Activated naive CD4-positive, alpha-beta T cell treated with anti-CD3 and anti-CD28 coated beads, Interleukin-2, amount 50 U/mL, for 72 hours (primary cell): ENCODE measurements at places on chromosomes 2 and 18. TPM values are rescaled to one million over a fixed set of nuclear protein-coding genes. Genes with fewer than 3 reads are reported as not detected.

Gene ANKRD62
- not detected for total RNA-seq

Gene ADRA2B
- 0.61 TPM for total RNA-seq

Gene COBLL1
- 0.18 TPM for total RNA-seq

DNA sequence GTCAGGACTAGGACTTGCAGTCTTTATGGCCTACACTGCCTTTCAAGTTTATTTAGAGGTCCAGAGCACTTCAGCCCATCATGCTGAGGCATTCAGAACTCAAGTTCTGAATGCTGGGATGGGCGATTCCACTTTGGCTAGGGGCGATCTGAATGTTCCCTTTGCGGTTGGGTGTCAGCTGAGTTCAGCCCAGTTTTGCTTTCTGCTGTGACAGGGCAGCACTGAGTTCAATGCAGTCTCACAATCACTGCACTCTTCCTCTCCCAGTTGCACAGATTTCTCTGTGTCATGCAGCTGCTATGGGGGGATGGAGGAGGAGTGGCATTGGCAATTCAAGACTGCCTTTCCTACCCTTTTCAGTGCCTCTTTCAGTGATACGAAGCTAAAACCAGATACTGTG, 1232.0 kb upstream of the FAM98A start:
- DNase-seq, result no peak

DNA sequence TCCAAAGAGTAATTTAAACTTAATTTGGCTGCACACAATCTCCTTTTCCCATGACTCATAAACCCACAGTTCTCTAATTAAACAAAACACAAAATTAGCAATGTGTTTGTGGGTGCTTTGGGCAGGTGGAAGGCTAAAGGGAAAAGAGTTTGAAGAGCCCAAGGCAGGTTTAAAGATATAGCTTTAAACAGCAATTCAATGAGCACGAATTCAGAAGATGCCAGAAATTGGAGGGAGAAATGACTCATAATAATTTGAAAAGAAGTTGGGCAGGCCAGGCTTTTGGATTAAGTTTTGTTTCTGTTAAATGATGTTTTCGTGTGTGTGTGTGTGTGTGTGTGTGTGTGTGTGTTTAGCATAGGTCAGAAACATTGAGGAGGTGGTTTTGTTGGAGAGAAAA, 594.8 kb upstream of the ZEB2 start:
- DNase-seq, result no peak

- no peak for DNase-seq
Observed at GRCh38 chr18:2387588-2387987, 183.7 kb downstream of the METTL4 start.

DNA sequence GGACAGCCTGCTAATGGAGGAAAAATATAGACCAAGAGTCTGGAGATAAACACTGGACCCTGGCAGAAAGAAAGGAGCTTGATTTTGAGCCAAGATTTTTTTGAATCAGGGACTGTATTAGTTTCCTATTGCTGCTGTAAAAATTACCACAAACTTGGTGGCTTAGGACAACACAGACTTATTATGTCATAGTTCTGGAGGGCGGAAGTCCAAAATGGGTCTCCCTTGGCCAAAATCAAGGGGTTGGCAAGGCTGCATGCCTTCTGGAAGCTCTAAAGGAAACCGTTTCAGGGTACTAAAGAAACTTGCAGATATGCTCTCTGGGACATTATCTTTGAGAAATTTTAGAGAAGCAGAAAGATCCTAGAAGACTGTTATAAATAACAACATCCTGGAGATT, 140.1 kb downstream of the BABAM2 start:
- no peak for DNase-seq

GRCh38 chr2:139271149-139271548, 491.0 kb upstream of the NXPH2 start:
- DNase-seq, result no peak

DNA sequence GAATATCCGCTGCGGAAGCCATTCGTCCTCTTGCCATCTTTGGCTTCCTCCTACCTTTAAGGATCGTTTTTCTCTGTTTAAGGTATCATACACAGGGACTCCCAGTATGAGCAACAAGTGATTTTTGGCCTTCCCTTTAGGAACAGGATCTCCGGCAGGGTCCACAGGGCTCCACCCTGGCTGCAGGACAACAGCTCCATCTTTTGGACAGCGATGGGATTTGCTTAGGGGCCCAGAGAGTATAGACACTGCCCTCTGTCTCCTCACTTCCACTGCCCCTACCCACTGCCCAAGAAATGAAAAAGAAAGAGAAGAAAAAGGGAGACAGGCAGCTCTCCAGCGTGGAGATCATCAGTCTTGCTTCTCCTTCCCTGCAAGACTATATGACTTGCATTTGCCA, 224.5 kb downstream of the UXS1 start:
- no peak for DNase-seq

DNA sequence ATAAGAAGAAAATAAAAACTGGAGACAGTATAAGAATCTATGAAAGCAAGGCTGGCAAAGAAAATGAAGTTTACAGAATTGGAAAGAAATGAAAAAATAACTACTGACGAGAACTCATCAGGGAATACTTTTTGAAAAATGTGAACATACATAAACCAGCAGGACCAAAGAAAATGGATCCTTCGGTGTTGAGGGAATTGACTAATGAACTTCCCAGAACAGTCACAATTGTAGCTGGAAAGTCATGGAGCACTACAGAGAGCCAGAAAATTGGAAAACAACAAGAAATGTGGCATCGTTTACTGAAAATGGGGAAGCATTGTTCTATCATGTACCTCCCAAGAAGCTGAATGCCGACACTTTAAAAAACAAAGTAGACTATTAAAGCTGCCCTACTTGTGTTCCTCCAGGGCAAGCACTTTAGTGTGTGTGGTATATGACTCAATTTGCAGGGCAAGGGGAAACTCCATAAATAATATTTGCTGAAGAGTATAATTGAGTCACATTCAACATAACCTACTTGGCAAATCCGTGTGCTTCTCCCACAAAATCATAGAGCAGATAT, 1221.6 kb upstream of the NRXN1 start:
- DNase-seq, result no peak

GRCh38 chr2:154408786-154409185, 289.7 kb upstream of the KCNJ3 start:
- DNase-seq, result no peak
